HT1080 (cell line): ENCODE measurements at places on chromosomes 4 and X. TPM values are rescaled to one million over a fixed set of nuclear protein-coding genes. Genes with fewer than 3 reads are reported as not detected.

DNA sequence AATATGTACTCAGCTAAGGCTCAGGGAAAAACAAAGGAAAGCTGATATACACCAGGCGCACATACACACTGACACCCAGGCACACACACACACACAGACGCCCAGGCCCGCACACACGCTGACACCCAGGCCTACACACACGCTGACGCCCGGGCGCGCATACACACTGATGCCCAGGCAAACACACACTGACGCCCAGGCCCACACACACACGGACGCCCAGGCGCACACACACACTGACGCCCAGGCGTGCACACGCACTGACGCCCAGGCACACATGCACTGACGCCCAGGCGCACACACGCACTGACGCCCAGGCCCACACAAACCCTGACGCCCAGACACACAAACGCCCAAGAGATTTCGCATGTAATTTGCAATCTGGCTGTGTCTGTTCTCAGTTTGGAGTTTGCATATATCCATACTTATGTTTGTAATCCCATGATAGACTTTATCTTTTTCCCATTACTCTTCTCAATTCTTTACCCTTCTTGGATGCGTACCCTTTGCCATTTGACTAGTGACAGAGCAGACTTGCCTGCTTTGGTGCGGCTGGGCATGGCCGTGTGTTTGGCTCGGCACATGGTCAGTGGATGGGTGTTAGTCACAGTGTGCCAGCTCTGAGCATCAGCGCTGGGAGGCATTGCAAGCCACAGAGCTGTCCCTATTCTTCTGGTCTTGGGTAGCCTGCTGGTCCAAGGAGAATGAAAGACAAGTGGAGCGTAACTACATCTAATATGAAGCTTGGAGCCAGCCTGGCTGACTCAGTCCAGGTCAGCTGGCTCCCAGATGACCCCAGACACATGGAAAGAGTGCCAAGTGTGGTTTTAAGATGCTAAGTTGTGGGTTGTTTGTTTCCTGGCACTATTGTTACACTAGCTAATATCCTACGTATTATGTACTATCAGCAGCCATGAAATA is 632.4 kb upstream of the ZFP42 start:
- peak; percentile 4 for DNase-seq

DNA sequence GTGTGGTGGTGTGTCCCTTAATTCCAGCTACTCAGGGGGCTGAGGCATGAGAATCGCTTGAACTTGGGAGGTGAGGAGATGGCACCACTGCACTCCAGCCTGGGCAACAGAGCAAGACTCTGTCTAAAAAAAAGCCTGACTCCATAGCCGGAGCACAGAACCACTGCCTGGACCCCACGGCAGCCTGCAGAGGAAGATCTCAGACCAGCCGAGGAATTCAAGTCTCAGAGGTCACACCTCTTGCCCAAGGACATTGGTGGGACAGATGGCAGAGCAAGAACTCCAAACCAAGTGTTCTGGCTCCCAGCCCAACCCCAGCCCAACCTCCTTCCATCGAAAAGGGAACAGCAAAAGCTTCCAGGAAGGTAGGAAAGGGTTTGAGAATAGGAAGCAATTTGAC is 70.8 kb downstream of the SMIM20 start:
- DNase-seq = no peak

Gene HGFAC
- total RNA-seq = not detected in 2 replicates

GRCh38 chr4:74855879-74856278 is 61.6 kb upstream of the BTC start:
- DNase-seq = peak; percentile 54

Gene SOX3
- not detected in 2 replicates for total RNA-seq

Gene TXK
- total RNA-seq = 0.06 and 0.07 TPM in 2 replicates

Gene DUSP21
- total RNA-seq = not detected in 2 replicates

- DNase-seq = peak; percentile 76
Measured at GRCh38 chr4:165394275-165394674, 15.5 kb downstream of the CPE start.

Gene FOXP3
- not detected in 2 replicates for total RNA-seq

GRCh38 chr4:99625369-99625768 is 32.3 kb downstream of the C4orf54 start:
- no peak for DNase-seq

DNA sequence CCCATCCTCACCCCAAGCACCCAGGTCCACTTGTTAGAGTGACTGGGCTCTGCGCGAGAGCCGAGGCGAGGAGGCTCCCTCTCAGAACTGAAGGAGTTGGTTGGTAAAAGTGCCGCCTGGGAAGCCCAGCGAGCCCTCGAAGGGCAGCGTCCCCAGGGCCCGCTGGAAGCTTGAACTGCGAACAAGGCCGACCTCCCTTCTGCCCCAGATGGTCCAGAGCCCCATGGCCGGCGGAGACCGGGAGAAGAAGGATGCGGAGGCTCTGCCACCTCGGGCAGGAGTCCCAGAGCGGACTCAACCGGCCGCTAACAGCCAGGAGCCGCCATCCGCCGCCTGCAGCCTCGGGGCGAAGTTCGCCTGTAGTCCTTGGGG is 116.3 kb upstream of the TEX13C start:
- DNase-seq = no peak

Gene AGA
- total RNA-seq = 10.4 and 14.0 TPM in 2 replicates

- DNase-seq = no peak
Measured at GRCh38 chrX:150696866-150697265, 3.7 kb downstream of the MTMR1 start.

- no peak for DNase-seq
Measured at GRCh38 chr4:87121341-87122065, 98.9 kb downstream of the KLHL8 start.

Gene SLC7A11
- 12.6 and 12.8 TPM in 2 replicates for total RNA-seq

Gene SPANXN2
- not detected in 2 replicates for total RNA-seq

Gene DNAAF6
- total RNA-seq = not detected in 2 replicates

Gene BBS12
- 1.5 and 1.7 TPM in 2 replicates for total RNA-seq

Gene FGA
- not detected in 2 replicates for total RNA-seq

Gene RENBP
- total RNA-seq = 1.0 TPM in 1 of 2 replicates, not detected in the other

GRCh38 chr4:8938623-8939022 is 67.0 kb upstream of the HMX1 start:
- no peak for DNase-seq

Gene VSIG1
- not detected in 2 replicates for total RNA-seq

Gene BCORL1
- total RNA-seq = 1.2 and 1.6 TPM in 2 replicates

- DNase-seq = no peak
Measured at GRCh38 chrX:140141444-140142029, 176.2 kb upstream of the CXorf66 start.

- peak; percentile 52 for DNase-seq
Measured at GRCh38 chrX:120840827-120841226, 34.8 kb downstream of the CT47B1 start.

DNA sequence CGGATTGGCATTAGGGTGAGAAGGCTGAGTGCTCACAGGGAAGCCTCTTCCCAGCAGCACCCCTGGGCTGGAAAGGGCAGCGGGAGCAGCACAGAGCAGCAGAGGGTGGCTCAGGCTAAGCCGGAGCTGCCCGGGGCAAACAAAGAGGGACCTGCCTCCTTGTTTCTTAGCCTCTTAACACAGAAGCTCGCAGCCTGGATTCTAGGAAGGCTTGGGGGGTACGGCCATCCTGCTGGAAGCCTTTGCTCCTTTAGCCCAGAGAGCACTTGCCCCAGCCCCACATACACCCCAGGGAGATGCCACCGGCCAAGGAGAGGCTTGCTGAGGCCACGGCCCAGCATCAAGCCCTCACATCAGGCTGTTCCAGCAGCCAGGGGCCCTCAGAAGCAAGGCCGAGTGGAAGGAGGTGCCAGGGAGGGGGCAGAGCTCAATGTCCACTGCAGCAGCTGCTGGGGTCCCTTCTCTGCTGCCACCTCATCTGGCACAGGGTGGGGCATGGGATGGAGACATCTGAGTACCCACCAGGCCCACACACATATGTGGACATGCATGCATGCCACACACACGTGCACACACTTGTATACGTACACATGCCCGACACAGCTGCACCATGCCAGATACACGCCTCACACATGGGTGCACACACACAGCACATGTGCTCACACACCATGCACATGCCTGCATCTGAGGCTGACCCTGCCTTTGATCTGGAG is 20.3 kb upstream of the SPON2 start:
- DNase-seq = no peak
